Activated CD8-positive, alpha-beta memory T cell treated with anti-CD3 and anti-CD28 coated beads for 48 hours (primary cell): ENCODE measurements at places on chromosomes 12 and 14.

GRCh38 chr14:55152052-55152753 is 23.2 kb downstream of the LGALS3 start:
- DNase-seq: no peak

GRCh38 chr12:17030338-17030737 is 424.4 kb upstream of the LMO3 start:
- DNase-seq: no peak

GRCh38 chr14:23154964-23155587 is 28.4 kb downstream of the SLC7A8 start:
- no peak for DNase-seq

DNA sequence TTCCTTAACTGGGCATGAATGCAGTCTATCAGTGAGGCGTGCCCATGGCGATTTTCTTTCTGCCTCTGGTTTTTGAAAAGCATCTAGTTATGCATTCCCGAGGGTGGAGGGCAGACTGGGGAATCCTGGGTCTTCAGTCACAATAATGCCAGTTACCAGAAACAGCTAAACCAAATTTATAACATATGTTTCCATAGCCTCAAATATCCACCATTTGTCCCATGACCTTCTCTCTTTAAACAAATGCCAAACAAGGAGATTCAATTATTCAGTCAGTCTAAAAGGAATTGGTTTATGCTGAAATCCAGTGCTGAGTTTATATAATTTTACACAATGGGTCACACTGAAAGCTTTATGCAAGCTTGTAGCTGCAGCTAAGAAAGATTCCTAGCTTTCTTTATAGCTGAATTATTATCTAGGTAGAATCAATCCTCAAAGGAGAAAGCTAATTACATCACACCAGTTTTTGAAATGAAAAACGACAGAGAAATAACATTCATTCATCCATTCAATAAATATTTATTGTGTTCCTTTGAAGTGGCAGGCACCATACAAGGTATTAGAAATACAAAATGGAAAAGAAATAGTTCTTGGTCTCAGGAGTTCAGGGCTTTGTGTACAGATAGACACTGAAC is 131.3 kb upstream of the RAP1B start:
- DNase-seq: no peak

- DNase-seq: no peak
These were observed 70.6 kb upstream of the ACTN1 start for GRCh38 chr14:69049675-69050074.

GRCh38 chr14:44070046-44070445 is 437.0 kb downstream of the FSCB start:
- DNase-seq: no peak

GRCh38 chr12:52167526-52167925 is 24.3 kb downstream of the KRT80 start:
- DNase-seq: no peak

GRCh38 chr14:101564819-101565698 is 3.8 kb downstream of the DIO3 start:
- no peak for DNase-seq
